HFFc6 (cell line): ENCODE measurements at places on chromosomes 13 and 19. TPM values are rescaled to one million over a fixed set of nuclear protein-coding genes. Genes with fewer than 3 reads are reported as not detected.
A peak's percentile ranks its signal among the peaks of the same experiment; 100 is the strongest.

DNA sequence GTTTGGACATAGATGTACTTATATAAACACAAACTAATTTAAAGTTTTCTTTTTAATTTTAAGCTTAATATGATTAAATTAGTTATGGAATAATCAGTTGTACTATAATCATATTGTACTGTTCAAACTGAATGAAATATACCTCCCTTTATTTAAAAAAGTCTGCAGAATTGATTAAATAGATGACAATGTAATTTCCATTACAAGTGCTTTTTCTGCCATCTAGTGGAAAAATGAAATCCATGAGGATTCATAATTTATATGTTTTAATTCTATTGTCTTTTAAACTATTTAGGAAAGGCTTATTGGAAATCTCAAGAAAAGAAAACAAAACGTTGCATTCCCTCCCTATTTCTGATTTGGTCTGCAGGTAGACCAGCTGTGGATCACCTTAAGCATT is 30.9 kb downstream of the MZT1 start:
- peak; percentile 8 for DNase-seq

- no peak for DNase-seq
Measured at GRCh38 chr19:54207983-54208783, 7.5 kb downstream of the RPS9 start.

- no peak for DNase-seq
Measured at GRCh38 chr19:2413629-2414028, 13.8 kb downstream of the TIMM13 start.

DNA sequence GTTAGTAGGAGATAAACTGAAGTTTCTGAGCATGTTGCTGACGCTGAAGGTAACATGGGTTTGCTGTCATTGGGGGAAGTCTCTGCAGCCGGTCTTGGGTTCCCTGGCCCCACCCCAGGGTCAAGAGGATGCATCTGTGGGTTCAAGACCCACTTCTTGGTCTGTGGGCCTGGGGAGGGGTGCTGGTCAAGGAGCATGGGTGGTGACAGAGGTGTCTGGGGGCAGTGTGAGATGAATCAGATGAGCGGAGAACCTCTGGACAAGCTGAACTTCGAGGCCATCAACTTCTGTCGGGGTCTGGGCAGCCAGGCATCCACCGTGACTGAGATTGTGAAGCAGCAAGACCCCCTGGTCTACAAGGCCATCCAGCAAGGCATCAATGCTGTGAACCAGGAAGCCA is 51.9 kb downstream of the ACSBG2 start:
- no peak for DNase-seq

DNA sequence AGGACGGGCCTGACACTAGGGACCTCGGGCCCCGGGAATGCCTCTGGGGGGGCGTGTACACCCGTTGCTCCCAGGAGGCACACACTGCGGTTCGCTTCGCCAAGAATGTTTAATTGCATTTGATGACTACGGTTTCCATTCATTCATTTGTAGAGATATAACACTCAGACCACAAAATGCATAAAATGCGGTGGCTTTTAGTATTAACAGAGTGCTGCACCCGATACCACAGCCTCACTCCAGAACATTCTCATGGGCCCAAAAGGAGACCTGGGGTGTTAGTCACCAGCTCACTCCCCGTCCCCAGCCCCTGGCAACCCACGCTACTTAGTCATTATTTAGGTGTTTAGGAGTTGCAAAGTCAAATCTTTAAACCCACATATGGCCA is 21.8 kb downstream of the HCN2 start:
- peak; percentile 99 for DNase-seq

DNA sequence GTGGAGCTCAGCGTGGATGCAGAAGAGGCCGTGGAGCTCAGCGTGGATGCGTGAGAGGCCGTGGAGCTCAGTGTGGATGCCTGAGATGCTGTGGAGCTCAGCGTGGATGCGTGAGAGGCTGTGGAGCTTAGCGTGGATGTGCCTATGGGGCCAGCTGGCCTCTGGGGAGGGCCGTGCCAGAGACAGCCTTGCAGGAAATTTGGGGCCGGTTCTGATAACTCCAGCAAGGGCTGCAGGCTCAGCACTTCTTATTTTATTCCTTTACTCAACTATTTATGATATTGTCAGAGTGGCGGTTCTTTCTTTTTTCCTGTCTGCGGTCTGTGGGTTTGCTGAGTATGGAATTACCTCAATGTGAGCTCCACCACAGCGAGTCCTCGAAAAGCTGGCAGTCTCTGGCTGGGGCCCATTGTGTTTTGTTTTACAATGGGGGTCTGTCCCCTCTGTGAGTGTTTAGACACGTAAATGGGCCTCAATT is 17.8 kb upstream of the TMEM255B start:
- no peak for DNase-seq

- DNase-seq, result no peak
Measured at GRCh38 chr19:15837221-15837731, 21.8 kb upstream of the OR10H1 start.

DNA sequence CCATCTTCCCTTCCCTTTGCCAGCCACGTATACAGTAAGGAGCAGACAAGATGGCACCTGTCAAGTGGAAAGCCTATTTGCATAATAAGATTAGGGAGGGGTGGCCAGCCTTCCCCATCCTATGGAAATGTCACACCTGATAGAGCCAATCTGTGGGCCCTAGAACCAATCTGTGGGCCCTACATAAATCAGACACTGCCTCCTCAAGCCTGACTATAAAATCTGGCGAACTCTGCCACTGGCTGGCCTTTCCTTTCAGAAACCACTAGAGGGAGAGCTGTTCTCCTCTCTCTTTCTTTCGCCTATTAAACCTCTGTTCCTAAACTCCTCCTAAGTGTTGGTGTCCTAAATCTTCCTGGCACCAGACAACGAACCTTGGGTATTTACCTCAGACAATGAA is 231.5 kb upstream of the KLHL1 start:
- no peak for DNase-seq

DNA sequence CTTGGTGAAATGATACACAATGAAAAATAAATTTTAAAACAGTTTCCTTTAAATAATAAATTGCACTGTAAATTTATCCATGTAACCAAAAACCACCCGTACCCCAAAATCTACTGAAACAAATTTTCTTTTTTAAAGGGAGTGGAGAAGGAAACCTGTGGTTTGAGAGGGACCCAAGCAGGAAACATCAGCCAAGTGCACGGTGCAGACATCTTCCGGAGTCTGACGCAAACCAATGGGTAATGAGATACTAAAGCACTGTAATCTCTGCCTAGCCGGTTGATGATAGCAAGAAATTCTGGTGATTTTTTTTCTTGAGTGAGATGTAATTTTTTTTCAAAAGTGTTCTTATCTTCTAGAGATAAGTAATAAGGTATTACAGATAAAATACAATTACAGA is 115.4 kb downstream of the ABCC4 start:
- no peak for DNase-seq

- DNase-seq, result no peak
Measured at GRCh38 chr19:12748489-12748888, 3.1 kb upstream of the BEST2 start.

- no peak for DNase-seq
Measured at GRCh38 chr19:1851654-1852580, 3.6 kb upstream of the REXO1 start.

- no peak for DNase-seq
Measured at GRCh38 chr19:18745012-18745735, 45.9 kb downstream of the COMP start.

GRCh38 chr19:32543115-32543900 is 37.7 kb upstream of the PDCD5 start:
- peak; percentile 72 for DNase-seq

DNA sequence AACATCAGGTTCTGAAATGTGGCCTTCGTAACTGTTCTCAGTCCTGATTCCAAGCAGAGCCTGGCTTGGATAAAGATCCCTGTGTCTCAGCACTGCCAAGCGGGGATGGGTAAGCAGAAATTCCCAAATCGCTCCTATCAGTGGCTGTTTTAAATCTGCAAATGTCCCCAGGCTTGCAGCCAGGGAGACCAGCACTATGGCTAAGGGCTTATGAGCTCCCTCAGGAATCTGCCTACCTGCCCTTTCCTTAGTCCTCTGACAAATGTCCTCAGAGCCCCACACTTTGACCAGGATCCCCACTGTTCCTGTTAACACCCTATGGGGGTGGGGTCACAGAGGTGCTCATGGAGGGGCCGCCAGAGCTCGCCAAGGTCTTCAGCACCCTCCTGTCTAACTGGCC is 1062.8 kb downstream of the UQCRFS1 start:
- no peak for DNase-seq

GRCh38 chr19:4576016-4576933 is 16.8 kb upstream of the SEMA6B start:
- peak; percentile 25 for DNase-seq

DNA sequence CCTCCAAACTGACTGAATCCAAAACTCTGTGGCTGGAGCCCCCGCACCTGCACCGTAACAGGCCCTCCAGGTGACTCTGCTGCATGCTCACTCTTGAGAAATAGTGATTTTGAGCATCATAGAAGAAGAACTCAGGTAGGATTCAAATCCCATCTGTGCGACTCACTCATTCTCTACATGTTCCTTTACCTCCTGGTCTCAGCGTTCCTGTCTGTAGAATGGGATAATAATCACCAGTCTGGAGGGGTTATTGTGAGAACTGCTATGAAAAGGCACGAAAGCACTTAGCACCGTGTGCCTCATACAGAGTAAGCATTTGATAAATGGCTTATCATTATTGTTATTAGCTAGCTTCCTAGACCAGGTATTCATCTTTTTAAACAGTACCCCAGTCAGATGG is 36.5 kb upstream of the NPAS1 start:
- DNase-seq, result no peak

GRCh38 chr19:27859689-27860088 is 1353.3 kb downstream of the UQCRFS1 start:
- DNase-seq, result no peak

The FUT2 gene
- total RNA-seq, result not detected in 3 replicates

The GYS1 gene
- 90.6 to 99.4 TPM (median 90.8 TPM) in 3 replicates for total RNA-seq

The SHD gene
- not detected in 3 replicates for total RNA-seq

The CEACAM20 gene
- not detected in 3 replicates for total RNA-seq

The SMIM44 gene
- total RNA-seq, result not detected in 3 replicates

The ZNF433 gene
- total RNA-seq, result 3.7 and 4.4 TPM in 2 replicates

The AP2S1 gene
- total RNA-seq, result 428 to 481 TPM (median 477 TPM) in 3 replicates

The TTC9B gene
- not detected in 3 replicates for total RNA-seq
